ENCODE measurements at places on chromosomes 2 and 18.

- DNase-seq, result no peak
These were observed 38.4 kb downstream of the EPAS1 start for GRCh38 chr2:46335391-46336282.

DNA sequence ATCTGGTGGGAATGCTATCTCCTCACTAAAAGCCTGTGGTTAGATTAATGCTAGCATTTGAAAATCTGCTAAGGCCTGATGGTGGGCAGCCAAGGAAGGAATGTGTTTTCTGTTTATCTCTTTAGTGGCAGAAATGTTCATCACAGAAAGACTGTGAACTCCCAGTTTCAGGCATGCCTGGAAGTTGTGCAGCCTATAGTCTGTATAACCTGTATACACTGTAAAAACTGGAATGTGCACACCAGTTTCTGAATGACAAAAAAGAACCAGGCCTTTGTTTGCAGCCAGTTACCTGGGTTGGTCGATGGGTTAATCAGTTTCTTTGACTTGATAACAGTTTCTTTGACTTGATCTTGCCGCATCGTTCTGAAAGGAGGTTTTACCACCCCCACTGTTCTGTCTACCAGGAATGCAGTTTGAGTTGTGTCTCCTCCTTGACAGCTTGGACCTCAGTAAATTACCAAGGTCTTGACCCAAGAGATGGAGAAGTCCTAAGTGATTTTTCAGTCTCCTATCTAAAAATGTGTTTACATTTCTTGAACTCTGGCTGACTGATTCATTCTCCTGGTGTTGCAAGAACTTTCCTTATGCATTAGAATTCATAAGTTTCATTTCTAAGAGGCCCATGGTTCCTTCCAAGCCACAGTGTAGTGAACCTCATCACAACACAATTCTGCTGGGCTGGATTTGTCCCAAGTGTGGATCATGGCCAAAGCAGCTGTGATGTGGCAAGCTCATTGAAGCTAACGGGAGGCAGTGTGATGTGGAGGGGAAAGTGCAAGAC, 62.2 kb downstream of the KIAA2012 start:
- DNase-seq, result no peak

DNA sequence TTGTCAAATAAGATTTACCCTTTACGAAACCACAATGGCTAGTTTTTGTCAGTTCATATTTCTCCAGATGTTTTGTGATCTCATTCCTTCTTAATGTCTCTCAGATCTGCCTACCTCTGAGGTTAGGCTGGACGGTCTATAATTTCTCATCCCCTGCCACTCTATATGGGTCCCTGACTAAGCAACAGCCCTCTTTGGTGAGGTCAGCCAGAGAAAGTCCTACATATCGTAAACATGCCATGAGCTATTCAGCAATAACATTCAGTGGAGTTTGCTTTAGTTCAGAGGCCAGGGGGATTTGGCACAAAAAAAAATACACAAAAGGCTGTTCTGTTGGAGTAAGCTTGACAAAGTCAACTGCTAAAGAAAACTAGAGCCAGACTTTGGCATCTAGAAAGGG, 192.1 kb upstream of the NCKAP5 start:
- no peak for DNase-seq

DNA sequence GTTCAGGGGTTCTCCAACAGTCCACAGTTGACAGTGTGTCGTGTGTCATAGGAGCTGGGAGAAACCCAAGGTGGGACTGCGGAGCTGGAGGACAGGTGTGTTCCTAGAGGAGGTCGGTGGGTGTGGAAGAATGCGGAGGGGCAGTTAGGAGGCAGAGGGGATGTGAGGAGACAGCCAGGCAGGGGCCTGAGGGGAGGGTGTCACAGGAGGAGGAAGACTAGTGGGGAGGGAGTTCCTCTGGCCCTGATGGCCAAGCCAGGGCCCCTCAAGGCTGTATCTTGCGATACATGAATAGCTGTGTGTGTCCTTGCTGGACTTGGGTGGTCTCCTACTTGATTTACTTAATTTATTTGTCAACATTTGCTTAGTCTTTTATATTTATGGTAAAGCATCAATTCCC, 519.6 kb upstream of the HS6ST1 start:
- DNase-seq, result no peak

DNA sequence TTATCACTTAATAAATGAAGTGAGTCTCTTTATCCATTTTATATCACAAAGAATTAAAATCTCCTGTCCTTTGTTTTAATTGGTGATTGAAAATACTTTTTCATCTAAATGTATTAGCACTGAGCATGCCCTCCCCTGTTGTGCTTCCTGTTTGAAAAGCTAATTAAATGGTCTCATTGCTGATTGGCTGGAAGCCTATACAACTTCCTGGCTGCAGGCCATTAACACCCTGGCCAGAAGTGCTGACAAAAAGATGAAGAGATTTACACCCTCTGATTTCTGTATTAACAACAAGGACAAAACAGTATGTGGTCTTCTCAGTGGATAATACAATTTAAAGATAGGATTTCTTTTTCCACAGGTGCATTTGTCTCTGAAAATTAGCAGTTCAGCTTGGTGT, 548.0 kb downstream of the DCC start:
- DNase-seq, result peak; percentile 31
